ENCODE measurements at places on chromosomes 7 and 10. TPM values are rescaled to one million over a fixed set of nuclear protein-coding genes. Genes with fewer than 3 reads are reported as not detected.

Gene PKD2L1
- total RNA-seq = under 0.01 TPM

Gene NPFFR1
- total RNA-seq = under 0.01 TPM

Gene PVRIG
- 13.9 TPM for total RNA-seq

Gene SPAG6
- not detected for total RNA-seq

Gene PDE6C
- not detected for total RNA-seq

Gene MALSU1
- total RNA-seq = 25.7 TPM

Gene GNAI1
- 0.73 TPM for total RNA-seq

Gene ACTL6B
- not detected for total RNA-seq

Gene VSTM2A
- not detected for total RNA-seq

Gene TMEM140
- 51.4 TPM for total RNA-seq

Gene LRMDA
- total RNA-seq = 7.6 TPM

Gene RBP3
- not detected for total RNA-seq

Gene IFIT1B
- 0.10 TPM for total RNA-seq
